ENCODE measurements at places on chromosomes 7 and 10.

DNA sequence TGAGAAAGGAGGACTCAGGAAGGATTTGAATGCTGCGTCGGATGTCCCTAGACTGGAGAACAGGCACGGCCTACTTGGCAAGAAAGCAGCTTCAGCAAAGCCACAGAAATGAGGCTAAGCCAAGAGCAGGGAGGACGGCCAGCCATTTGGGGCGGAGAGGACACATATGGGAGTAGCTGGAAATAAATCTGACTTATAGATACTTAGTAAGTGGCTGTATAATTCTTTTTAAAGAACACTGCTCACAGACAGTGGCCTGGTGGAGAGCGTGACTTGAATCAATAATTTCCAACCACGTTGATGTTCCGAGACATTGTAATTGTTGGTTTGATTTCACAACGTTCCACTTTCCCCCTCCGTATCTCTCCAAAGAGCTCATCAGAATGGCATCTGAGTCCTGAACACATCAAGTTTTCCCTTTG, 67.7 kb upstream of the JCAD start:
- no peak for DNase-seq

DNA sequence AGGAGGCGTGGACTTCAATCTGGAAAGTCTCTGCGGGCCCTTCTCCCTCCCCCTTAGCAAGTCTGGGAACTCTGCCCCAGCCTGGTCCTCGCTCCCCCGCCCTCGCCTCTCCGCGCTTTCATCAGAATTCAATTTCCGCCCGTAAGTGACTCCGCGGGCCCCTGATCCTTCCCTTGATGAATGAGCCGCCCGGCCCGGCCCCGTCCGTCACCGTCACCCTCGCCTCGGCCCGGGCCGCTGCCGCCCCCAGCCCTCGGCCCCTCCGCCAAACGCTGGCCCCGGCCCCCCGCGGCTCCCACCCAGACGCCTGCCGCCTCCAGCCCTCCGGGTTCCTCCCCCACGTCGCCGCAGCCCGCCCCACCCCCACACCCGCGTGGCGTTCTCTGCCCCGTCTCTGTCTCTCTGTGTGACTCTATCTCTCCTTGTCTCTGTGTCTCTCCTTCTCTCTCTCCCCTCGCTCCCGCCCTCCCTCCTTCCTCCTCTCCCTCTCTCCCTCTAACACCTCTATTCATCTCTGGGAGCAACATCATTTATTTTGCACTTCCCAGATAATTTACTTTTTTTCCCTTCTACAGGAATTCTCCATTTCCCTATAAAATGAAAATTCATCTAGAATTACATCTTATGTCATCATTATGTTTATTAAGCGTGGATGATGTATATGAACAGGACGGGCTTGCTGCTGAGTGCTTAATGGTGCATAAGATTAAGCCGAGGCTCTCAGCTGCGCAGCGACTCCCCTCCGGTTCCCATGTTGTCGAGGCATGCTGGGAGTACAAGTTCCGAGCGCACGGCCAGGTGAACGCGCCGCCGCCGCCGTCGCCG, 91.2 kb upstream of the PAX2 start:
- peak; percentile 30 for DNase-seq

- DNase-seq = no peak
These were observed 11.9 kb downstream of the TSPAN14 start for GRCh38 chr10:80465839-80466590.

DNA sequence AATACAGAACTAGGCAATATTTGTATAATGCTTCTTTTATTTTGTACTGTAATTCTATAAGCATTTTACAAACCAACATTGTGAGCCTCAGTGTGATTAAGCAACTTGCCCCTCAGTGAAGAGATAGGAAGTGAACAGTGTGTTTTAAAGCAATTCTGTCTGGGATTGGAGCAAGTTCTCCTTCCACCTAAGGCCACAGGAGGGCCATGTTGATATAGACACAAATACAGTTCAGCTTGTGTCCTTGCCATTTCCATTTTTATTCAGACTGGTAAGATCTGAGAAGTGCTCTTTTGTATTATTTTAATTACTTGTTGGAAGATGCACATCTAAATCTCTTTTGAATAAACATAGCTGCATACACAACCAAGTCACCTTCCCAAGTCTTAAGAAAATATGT, 416.3 kb upstream of the COBL start:
- DNase-seq = no peak

DNA sequence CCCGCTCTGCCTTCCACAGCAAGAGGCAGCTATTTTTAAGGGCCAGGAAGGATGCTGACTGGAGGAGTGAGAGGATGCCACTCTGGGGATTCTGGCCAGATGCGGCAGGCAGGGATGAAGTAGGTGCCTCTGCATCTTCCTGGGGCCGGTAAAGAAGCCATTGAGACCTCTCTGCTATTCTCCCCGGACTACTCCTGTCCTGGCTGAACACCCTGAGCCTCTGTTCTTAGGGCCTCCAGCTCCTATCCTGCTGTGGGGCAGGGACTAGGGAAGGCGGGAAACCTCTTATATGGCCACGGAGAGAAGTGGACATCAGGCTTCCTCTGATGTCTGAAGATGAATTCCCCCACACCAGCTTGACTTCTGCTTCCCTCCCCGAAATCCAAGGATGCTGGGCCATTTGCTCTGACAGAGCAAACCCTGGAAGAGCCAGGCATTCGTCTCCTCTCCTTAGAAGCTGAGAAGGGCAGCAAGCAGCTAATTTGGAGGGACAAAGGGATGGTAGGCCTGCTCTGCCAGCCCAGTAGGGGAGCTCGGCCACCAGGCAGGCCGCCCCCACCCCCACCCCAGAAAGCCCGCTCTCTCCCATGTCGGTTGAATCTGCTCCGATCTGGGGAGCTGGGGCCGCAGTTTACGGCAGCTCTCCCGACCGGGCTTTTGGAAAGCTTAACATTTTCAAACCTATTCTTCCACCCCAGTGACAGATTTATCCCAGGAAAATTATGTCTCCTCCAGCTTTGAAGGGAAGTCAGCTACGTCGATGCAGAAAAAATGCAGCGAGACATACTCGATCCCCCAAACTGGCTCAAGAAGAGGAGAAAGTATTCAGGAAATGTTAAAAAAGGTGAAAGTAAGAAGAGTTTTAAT, 2.8 kb downstream of the FGF8 start:
- DNase-seq = no peak

GRCh38 chr10:98169379-98169778, 34.9 kb downstream of the R3HCC1L start:
- no peak for DNase-seq

- DNase-seq = no peak
These were observed 38.0 kb upstream of the ACSL5 start for GRCh38 chr10:112335868-112336265.

DNA sequence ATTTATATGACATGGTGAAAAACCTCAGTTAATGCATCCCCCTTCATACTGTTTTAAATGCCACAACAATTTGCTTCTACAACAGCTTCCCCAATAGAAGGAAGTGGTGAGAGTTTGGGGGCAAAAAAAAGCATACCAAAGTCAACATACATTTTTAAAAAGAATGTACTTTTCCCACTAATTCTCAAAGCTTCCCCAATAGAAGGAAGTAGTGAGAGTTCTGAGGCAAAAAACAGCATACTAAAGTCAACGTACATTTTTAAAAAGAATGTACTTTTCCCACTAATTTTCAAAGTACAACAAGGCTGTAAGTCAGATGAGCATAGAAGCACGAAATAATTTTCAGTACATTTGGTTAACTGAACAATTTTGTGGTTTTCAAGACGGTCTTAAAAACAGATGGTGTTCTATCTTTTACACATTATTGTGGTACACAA, 24.0 kb downstream of the WASL start:
- DNase-seq = no peak

GRCh38 chr7:46059308-46060020, 138.4 kb upstream of the IGFBP3 start:
- DNase-seq = no peak

DNA sequence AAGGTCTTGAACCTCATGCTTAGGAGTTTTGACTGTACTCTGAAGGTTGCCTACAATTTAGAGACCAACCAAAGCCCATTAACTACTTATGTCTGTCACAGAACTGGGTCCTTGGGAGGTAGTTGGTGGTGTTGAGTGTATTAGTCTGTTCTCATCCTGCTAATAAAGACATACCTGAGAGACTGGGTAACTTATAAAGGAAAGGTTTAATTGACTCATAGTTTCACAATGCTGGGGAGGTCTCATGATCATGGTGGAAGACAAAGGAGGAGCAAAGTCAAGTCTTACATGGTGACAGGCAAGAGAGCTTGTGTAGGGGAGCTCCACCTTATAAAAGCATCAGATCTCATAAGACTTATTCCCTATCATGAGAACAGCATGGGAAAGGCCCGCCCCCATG, 319.6 kb upstream of the ZMIZ1 start:
- no peak for DNase-seq

Data from SK-N-DZ (cell line).